ENCODE measurements at places on chromosomes 4 and X.

- no peak for DNase-seq
Observed at GRCh38 chrX:109281483-109282275, 200.2 kb downstream of the GUCY2F start.

GRCh38 chrX:143634309-143634662 lies 1.6 kb downstream of the SLITRK4 start:
- DNase-seq: no peak

DNA sequence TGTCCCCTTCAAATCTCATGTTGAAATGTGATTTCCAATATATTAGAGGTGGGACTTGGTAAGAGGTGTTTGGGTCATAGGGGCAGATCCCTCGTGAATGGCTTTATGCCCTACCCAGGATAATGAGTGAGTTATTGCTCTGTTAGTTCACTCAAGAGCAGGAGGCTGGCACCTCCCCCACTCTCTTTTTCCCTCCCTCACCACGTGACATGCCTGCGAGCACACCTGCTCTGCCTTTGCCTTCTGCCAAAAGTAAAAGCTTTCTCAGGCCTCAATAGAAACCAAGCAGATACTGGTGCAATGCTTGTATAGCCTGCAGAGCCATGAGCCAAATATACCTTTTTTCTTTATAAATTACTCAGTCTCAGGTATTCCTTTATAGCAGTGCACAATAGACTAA lies 286.3 kb upstream of the UGT8 start:
- DNase-seq: no peak

GRCh38 chr4:76439491-76439890 lies 4.5 kb downstream of the SHROOM3 start:
- no peak for DNase-seq

- no peak for DNase-seq
Observed at GRCh38 chrX:68727696-68728095, 80.2 kb downstream of the STARD8 start.

DNA sequence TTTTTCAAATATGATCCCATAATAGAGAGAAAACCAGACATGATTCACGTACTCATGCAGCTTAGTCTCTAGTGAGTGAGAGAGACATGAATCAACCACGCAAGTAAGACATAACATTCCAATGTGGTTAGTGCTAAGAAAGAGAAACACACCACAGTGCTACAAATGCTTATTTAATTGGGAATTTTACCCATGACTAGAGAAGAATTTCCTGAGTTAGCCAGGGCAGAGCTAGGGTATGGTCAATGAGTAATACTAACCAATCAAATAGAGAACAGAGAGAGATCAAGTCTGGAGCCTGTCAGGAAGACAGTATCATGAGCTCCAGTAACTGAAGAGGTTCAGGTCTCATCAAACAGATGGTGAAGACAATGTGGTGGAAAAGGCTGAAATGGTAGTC lies 495.2 kb downstream of the PDGFC start:
- DNase-seq: no peak

DNA sequence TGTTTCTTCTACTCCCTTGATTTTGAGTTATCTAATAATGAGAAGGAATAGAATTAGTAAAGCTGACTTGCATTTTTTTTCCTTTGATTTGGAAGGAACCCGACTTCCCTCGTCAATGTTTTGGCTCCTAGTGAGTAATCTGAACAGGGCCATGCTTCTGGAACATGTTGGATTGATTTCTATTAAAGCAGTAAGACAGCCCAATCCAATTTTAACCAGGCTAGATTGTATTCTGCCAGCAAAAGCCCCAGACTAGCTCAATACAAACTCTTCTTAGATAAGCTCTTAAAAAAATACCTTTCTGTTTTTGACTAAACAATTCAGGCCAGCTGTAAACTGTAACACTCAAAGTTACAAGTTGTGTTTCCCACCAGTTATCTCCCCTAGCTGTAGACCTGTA lies 126.2 kb downstream of the IRS4 start:
- DNase-seq: no peak

GRCh38 chr4:47661741-47662140 lies 176.1 kb downstream of the CORIN start:
- no peak for DNase-seq

GRCh38 chr4:136893573-136893972 lies 638.7 kb downstream of the PCDH18 start:
- no peak for DNase-seq

DNA sequence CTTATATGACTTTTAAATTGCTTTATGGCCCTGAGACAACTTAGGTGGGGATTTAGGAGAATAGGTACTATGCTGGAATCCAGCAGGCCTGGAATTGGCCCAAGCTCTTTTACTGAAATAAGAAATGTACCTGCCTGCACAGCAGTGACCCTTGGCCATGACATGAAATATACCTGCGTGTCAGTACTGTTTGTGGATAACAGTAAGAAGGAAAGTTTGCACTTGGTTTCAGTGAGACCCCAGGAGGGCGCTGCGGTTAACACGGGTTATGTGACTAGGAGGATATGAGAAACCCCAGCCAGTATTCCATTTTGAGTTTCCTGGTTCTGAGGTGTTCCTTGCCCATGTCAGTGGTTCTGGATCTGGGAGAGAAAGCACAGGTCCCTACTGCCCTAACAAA lies 5.3 kb downstream of the MTM1 start:
- no peak for DNase-seq

GRCh38 chr4:185020863-185021761 lies 2.8 kb downstream of the HELT start:
- DNase-seq: no peak

DNA sequence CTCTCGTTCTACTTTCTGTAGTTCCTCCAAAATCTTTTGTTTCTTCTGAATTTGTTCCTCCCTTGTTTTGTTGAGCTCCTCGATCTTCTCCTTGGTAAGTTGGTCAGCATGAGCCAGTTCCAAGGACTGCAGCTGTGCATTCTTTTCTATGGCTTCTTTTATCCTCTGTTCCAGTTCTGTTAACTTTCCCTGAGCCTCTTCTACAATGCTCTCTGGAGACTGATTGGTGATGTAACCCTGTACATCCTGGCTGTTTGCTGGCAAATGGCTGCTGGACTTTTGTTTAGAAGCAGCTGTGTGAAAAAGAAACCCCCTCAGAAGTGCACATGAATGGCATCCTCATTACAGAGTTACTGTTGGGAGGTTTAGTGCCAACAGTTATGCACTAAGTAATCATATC lies 70.5 kb upstream of the COX18 start:
- no peak for DNase-seq

DNA sequence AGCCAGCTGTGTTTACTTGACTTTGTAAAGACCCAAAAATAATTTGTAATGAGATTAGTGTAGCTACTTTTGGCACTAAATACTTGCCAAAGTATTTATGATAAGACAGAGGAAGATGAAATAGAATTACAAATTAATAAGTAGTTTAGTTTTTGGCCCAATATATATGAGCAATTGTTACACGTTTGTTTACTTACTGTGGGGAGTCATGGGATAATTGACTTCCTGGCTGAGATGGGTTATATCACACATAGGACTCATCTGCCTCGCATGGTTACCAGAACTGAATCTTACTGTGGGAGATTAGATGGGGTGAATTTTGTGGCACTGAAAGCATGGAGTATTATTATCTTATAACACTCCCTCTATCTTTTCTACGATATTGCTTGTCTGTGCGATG lies 66.6 kb downstream of the INTS12 start:
- DNase-seq: no peak

DNA sequence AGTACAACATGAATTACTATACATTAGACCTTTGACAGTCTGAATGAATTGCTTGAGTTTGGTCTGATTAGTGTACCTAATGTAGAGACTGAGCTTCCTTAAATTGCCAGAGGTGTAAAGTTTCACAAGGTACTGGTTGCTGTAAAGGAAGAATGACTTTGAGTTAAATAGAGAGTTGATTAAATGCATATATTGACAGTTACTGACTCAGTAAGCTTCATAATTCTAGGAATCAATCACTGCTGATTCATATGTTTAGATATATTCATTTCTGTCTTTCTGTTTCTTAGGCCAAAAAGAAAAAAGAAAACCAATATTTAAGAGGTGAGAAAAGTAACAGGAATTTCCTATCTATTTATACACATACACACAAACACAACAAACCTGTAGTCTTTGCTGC lies 16.2 kb upstream of the ART3 start:
- DNase-seq: no peak

GRCh38 chrX:103607364-103608305 lies at the start of gene TCEAL3:
TSS of gene TCEAL3 (plus strand) at chrX:103607963. CDS start at chrX:103609065, 1,102 bp downstream.
- no peak for DNase-seq

GRCh38 chrX:39112143-39112542 lies 310.9 kb downstream of the MID1IP1 start:
- no peak for DNase-seq

DNA sequence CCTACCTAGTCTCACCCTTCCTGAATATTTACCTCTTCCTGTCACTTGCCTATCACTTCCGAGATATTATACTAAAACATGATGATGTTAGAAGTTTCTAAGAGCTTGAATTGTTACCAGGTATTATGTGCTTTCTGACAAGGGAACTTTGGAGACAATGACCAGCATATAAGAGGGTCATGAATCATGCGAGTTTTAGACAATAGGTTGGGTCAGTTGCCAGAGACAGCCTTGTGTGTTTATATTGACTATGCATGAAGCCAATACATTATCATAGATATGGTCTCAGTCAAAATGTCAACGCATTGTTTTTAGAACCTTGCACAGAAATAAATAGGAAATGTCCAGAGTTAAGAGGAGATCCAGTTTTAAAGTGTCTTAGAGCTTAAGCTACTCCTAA lies 116.8 kb downstream of the KLHL4 start:
- no peak for DNase-seq

DNA sequence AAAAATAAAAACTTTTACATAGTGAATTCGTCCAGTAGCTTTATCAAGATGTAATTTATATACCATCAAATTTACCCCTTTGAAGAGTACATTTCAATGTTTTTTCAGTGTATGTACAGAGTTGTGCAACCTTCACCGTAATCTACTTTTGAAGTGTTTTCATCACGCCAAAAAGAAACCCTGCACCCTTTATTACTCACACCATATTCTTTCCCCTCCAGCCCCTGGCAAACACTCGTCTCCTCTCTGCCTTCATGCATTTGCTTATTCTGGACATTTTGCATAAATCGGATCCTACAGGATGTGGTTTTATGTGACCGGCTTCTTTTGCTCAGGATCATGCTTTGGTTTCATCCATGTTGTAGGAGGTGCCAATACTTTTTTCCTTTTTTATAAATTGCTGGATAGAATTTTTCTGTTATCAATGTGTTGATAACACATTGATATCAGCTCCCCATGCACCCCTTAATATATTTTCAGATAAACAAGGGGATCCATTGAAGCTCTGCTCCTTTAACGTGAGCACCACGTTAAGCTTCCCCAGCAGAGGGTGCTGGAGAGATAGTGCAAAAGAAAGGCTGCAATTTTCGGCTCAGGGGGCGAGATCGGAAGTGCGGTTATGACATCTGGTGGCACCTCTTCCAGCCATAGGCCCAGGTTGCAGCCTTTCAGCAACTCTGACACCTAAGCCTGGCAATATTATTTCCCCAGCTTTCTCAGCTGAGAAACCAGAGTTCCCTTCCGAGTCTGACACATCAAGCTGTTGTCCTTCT lies 100.1 kb upstream of the VCX3B start:
- no peak for DNase-seq

- no peak for DNase-seq
Observed at GRCh38 chrX:72308209-72308565, 2.5 kb upstream of the CITED1 start.

DNA sequence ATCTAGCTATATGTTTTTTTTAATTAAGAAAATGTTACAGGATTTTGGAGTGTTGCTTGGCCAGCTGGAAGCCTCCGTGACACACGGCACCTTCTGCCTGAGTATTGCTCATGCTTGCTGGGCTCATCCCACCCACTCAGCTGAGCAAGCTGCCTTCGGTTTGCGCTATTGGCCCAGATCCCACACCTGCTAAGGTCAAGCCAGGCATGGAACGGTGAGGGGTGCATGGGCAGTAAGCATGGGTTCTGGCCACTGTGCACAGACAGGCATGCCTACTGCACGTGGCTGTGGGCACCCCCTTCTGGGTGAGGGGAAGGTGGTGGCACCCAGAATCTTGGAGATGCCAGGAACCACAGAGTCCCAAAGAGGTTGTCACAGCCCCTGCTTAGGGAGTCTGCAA lies 1178.4 kb upstream of the PCDH7 start:
- DNase-seq: no peak

GRCh38 chrX:112822892-112823291 lies 17.7 kb downstream of the AMOT start:
- no peak for DNase-seq

DNA sequence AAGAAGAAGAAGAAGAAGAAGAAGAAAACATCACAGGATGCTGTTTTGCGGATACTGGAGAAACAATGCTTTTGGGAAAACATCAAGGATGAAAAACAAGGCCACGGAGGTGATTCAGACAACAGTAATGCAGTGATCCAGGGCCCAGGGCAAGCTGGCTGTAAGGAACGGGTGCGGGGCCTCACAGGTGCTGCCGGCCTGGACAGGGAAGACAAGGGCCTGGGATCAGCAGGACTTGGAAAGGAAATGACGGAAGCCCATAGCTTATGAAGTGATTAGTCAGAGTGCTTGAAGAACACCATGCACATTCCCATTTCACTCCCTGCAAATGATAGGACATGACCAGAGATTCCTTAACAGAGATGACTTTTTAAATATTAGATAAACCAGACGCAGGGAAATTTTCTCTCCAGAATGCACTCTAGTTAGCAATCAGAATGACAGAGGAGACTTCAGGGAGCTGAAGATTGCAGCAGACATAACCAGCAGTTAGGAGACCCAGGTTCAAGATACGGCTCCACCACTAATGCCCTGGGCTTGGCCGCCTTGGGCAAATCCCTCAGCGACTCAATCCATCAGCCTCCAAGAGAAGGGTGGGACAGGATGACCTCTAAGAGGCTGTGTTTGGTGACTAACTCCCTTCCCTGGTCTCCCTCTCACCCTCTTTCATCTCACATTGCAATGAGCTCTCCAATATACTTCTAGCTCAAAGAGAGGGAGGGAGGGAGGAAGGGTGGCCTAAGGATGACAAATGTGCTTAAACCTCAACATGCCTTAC lies 54.1 kb downstream of the APBB2 start:
- no peak for DNase-seq

DNA sequence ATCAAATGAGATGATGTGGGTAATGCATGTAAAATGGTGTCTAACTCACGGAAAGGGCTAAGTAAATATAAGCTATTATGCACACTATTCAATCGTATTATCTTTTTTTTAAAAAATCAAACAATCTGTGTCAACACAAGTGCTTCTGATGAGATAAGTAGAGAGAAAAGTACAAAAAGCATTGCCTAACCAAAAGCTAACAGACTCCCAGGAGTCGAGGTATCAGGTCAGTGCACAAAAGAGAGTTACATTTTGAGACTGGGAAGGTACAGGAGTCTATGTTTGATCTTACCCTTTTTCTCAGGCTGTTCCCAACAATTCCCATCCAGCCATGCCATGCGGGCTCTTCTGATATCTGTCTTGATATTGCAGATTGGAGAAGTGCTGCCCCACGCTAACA lies 203.3 kb upstream of the ZIC3 start:
- no peak for DNase-seq

GRCh38 chr4:144948009-144948408 lies 150.0 kb downstream of the ANAPC10 start:
- DNase-seq: no peak

Measured in activated CD8-positive, alpha-beta memory T cell treated with anti-CD3 and anti-CD28 coated beads for 1 hour (primary cell).